CD4-positive, CD25-positive, alpha-beta regulatory T cell (primary cell): ENCODE measurements at places on chromosomes 7 and 10. TPM values are rescaled to one million over a fixed set of nuclear protein-coding genes. Genes with fewer than 3 reads are reported as not detected.

Gene CISD1
- total RNA-seq, result 4.4 TPM

Gene SPDYE17
- not detected for total RNA-seq

Gene GNGT1
- total RNA-seq, result not detected

Gene RADIL
- not detected for total RNA-seq

Gene APBB1IP
- total RNA-seq, result 86.4 TPM

GRCh38 chr10:62696798-62697197 is 107.7 kb upstream of the ADO start:
- no peaks in the 10 kb centered on the region for H3K36me3 ChIP-seq
- no peak overlapping the region for H3K27ac ChIP-seq
- H3K27me3 ChIP-seq, result peaks cover 5% of the 10 kb centered on the region
- no peak overlapping the region for H3K4me3 ChIP-seq
- H3K4me1 ChIP-seq, result no peaks in the 10 kb centered on the region

GRCh38 chr7:157898802-157899505 is 562.1 kb downstream of the DNAJB6 start:
- H3K36me3 ChIP-seq, result no peaks in the 10 kb centered on the region
- no peak overlapping the region for H3K27ac ChIP-seq
- H3K4me3 ChIP-seq, result no peak overlapping the region
- DNase-seq, result no peak
- H3K27me3 ChIP-seq, result no peaks in the 10 kb centered on the region

DNA sequence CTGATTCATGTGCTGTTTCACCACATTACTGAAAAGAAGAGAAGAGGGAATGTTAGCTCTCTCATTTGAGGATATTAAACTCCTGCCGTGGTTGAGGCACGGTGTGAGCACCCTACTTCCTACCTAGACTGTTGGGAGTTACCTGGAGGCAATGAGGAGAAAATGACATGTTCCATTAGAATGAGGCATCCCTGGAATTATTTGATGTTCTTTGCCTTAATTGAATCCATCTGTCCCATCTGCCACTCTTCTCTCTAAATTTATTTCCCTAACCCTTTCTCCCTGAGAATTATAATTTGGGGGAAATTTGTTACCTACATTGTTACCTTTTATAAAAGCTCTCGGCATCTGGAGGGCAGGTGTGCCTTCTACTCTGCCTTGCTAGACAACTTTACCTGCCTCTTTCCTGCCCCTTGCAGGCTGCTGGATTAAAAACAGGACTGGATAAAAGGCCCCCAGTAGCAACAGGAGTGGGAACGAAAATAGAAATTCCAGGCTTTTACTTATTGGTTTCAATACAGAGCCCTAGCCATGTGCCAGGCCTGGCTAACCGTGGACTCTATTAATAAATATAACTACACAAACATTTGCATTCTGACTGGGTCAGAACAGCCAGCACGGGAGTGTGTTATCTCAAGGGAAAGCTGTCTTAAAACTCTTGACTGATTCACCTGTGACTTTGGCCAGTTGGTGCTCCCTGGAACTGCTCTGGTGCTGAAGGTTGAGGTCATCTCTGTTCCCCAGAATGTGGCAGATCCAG is 4.4 kb upstream of the ATXN7L1 start:
- peaks cover 58% of the 10 kb centered on the region for H3K4me1 ChIP-seq
- H3K4me3 ChIP-seq, result peak overlapping the region; percentile 92
- no peak for DNase-seq
- H3K36me3 ChIP-seq, result peaks cover 4% of the 10 kb centered on the region
- H3K27me3 ChIP-seq, result no peaks in the 10 kb centered on the region

- no peak overlapping the region for H3K27ac ChIP-seq
- no peak overlapping the region for H3K4me3 ChIP-seq
- no peak for DNase-seq
- H3K27me3 ChIP-seq, result peaks cover 27% of the 10 kb centered on the region
Observed at GRCh38 chr10:11828682-11829284, 5.6 kb downstream of the PROSER2 start.

GRCh38 chr10:54691331-54691730 is 109.7 kb downstream of the PCDH15 start:
- no peak overlapping the region for H3K27ac ChIP-seq
- H3K27me3 ChIP-seq, result no peaks in the 10 kb centered on the region
- H3K4me3 ChIP-seq, result no peak overlapping the region
- no peaks in the 10 kb centered on the region for H3K36me3 ChIP-seq
- DNase-seq, result no peak

- DNase-seq, result peak; percentile 6
- H3K36me3 ChIP-seq, result no peaks in the 10 kb centered on the region
- H3K27ac ChIP-seq, result no peak overlapping the region
- H3K27me3 ChIP-seq, result no peaks in the 10 kb centered on the region
Observed at GRCh38 chr10:93150289-93150688, 76.6 kb downstream of the CYP26A1 start.

DNA sequence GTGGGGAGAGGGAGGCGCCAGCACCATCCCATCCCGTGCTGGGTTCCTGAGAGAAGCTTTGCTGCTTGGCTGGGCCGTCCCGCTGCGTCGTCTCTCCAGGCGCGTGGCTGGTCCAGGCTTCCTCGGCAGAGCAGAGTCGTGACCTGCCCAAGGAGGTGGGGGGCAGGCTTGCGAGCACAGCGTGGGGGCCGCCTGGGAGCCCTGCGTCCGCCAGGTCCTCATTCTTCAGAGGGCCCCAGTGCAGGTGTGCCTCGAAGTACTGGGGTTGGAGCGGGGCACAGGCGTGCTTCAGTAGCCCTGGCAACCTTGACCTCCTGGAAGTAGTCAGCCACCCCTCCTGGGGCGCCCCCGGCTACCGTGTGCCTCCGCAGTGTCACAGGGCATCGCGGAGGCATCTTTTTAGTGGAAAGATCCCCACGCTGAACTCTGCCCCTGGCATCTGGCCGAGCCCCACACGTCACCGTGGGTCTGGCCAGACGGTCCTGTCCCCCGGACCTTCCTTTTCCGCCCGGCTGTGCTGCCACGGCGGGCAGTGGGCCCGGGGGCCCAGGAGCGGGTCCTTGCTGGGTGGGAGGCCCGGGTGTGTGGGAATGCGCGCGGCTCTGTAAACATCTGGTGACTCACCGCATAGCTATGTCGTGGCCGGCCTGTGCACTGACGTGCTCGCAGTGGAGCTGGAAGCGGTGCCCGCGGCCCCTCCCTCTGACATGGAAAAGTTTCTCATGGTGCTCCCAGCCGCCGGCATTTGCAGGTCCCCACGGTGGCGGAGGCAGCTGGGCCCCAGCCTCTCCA is 6.4 kb downstream of the MAFK start:
- H3K4me1 ChIP-seq, result peaks cover 26% of the 10 kb centered on the region
- peak overlapping the region; percentile 47 for H3K27ac ChIP-seq
- no peak overlapping the region for H3K4me3 ChIP-seq
- H3K27me3 ChIP-seq, result no peaks in the 10 kb centered on the region

DNA sequence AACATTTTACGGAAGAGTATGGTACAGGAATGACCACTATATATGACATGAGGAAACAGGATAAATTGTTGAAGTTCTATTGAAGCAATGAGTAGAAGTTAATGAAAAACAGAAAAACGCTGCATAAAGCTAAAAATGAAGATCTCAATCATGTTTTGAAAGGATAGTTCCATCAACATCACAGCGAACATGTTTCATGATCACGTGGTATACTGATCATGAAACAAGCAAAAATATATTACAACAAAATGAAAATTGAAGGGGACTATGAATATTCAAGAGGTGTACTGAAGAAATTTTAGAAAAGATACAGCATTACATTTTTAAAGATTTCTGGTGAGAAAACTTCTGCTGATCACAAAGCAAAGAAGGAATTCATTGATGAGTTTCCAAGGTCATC is 45.9 kb upstream of the TAC1 start:
- H3K4me3 ChIP-seq, result no peak overlapping the region
- no peak overlapping the region for H3K27ac ChIP-seq
- H3K36me3 ChIP-seq, result no peaks in the 10 kb centered on the region
- no peak for DNase-seq
- no peaks in the 10 kb centered on the region for H3K4me1 ChIP-seq

- no peak overlapping the region for H3K4me3 ChIP-seq
- H3K4me1 ChIP-seq, result no peaks in the 10 kb centered on the region
- DNase-seq, result no peak
- H3K36me3 ChIP-seq, result no peaks in the 10 kb centered on the region
- peaks cover 9% of the 10 kb centered on the region for H3K27me3 ChIP-seq
Observed at GRCh38 chr10:1380088-1380671, 324.0 kb downstream of the WDR37 start.

DNA sequence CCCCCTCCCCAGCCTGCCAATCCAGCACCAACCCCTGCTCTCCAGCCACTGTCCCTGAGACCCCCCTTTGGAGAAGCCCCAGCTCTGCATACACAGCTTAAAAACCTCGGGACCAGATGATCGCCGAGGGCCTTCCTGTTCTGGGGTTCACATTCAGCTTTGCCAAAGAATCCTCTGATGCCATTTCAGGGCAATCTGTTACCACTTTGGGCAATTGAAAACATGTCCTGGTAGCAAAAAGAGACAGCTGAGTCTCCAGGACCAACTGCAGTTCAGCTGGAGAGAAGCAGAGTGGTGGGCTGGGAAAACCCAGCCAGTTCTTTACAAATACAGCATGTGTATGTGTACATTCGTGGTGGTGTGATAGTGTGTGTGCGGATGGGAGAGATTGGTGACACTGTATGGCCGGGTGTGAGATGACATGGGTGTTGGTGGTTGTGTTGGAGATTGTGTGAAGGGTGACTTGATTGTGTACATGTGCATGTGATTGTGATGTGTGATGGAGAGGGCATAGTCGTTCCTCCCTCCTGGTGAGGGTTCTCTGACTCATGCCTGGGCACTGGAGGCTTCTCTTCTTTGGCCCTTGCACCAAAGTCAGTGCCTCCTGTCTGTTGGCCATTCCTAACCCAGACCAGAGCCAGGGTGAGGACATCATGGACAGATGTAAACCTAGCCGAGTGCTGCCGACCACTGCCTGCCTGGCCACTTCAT is 48.5 kb upstream of the AQP1 start:
- DNase-seq, result no peak
- no peaks in the 10 kb centered on the region for H3K27me3 ChIP-seq
- no peaks in the 10 kb centered on the region for H3K36me3 ChIP-seq
- H3K4me3 ChIP-seq, result no peak overlapping the region

- H3K27ac ChIP-seq, result no peak overlapping the region
- no peaks in the 10 kb centered on the region for H3K4me1 ChIP-seq
- no peaks in the 10 kb centered on the region for H3K27me3 ChIP-seq
- no peak for DNase-seq
Observed at GRCh38 chr10:91495402-91495801, 85.3 kb downstream of the HECTD2 start.

GRCh38 chr7:133742709-133743538 is 384.2 kb upstream of the LRGUK start:
- DNase-seq, result peak; percentile 11
- no peaks in the 10 kb centered on the region for H3K27me3 ChIP-seq
- H3K36me3 ChIP-seq, result no peaks in the 10 kb centered on the region
- H3K27ac ChIP-seq, result no peak overlapping the region

- H3K4me1 ChIP-seq, result peaks cover 9% of the 10 kb centered on the region
- no peak for DNase-seq
- H3K4me3 ChIP-seq, result no peak overlapping the region
- no peak overlapping the region for H3K27ac ChIP-seq
Observed at GRCh38 chr10:95445223-95445836, 115.8 kb downstream of the SORBS1 start.

GRCh38 chr7:49497471-49497870 is 276.0 kb upstream of the VWC2 start:
- H3K36me3 ChIP-seq, result no peaks in the 10 kb centered on the region
- no peak overlapping the region for H3K4me3 ChIP-seq
- no peaks in the 10 kb centered on the region for H3K27me3 ChIP-seq
- H3K4me1 ChIP-seq, result no peaks in the 10 kb centered on the region
- no peak for DNase-seq

GRCh38 chr7:36305648-36306047 is 84.0 kb upstream of the ANLN start:
- H3K27ac ChIP-seq, result no peak overlapping the region
- H3K36me3 ChIP-seq, result no peaks in the 10 kb centered on the region
- no peaks in the 10 kb centered on the region for H3K4me1 ChIP-seq
- DNase-seq, result no peak
- no peak overlapping the region for H3K4me3 ChIP-seq

- H3K36me3 ChIP-seq, result no peaks in the 10 kb centered on the region
- DNase-seq, result no peak
- no peak overlapping the region for H3K27ac ChIP-seq
- no peaks in the 10 kb centered on the region for H3K27me3 ChIP-seq
- no peak overlapping the region for H3K4me3 ChIP-seq
Observed at GRCh38 chr10:63710703-63711102, 189.5 kb downstream of the REEP3 start.

DNA sequence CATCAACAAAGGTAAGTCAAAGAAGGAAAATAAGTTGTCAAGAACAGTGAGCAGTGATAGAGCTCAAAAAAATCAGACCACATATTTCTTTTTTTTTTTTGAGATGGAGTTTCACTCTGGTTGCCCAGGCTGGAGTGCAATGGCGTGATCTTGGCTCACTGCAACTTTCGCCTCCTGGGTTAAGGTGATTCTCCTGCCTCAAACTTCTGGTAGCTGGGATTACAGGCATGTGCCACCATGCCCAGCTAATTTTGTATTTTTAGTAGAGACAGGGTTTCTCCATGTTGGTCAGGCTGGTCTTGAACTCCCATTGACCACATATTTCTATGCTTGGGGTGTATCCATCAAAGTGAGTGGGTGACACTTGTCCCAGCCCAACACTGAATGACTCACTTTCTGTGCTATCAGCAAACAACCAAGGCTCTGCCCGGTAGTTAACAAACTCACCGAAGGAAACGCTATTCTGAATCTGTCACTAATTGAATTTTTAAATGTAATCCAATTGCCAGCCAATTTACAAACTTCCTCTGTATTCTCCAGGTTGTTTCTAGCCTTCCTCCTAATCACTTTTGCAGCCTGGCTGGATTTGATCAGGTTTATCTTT is 19.6 kb upstream of the SMNDC1 start:
- no peak overlapping the region for H3K27ac ChIP-seq
- H3K27me3 ChIP-seq, result peaks cover 3% of the 10 kb centered on the region
- H3K4me3 ChIP-seq, result no peak overlapping the region
- DNase-seq, result no peak
- no peaks in the 10 kb centered on the region for H3K36me3 ChIP-seq
- no peaks in the 10 kb centered on the region for H3K4me1 ChIP-seq

- H3K4me1 ChIP-seq, result no peaks in the 10 kb centered on the region
- H3K27ac ChIP-seq, result no peak overlapping the region
- H3K36me3 ChIP-seq, result no peaks in the 10 kb centered on the region
- no peak for DNase-seq
Observed at GRCh38 chr7:107958764-107959526, 44.0 kb downstream of the LAMB1 start.

GRCh38 chr7:140542228-140542603 is 62.9 kb upstream of the MKRN1 start:
- no peaks in the 10 kb centered on the region for H3K4me1 ChIP-seq
- DNase-seq, result no peak
- H3K36me3 ChIP-seq, result no peaks in the 10 kb centered on the region
- no peak overlapping the region for H3K4me3 ChIP-seq
- peaks cover 2% of the 10 kb centered on the region for H3K27me3 ChIP-seq

DNA sequence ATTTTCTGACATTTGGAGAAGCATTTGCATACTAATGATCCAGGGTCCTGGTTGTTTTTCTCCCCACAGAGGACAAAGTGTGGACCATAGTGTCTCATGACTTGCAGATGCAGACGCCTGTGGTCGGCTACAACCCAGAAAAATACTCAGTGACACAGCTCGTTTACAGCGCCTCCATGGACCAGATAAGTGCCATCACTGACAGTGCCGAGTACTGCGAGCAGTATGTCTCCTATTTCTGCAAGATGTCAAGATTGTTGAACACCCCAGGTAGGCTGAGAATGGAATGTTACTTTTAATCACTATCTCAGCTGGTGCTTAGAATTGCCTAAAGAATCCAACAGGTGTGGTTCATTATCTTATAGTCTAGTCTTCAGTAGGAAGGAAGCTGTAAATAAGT is 951.5 kb upstream of the C7orf33 start:
- H3K4me1 ChIP-seq, result no peaks in the 10 kb centered on the region
- H3K36me3 ChIP-seq, result no peaks in the 10 kb centered on the region
- H3K4me3 ChIP-seq, result no peak overlapping the region
- DNase-seq, result no peak
- H3K27ac ChIP-seq, result no peak overlapping the region
